Testis (tissue), 5 donors: ENCODE measurements at places on chromosomes 6 and 20. TPM values are rescaled to one million over a fixed set of nuclear protein-coding genes. Genes with fewer than 3 reads are reported as not detected.

DNA sequence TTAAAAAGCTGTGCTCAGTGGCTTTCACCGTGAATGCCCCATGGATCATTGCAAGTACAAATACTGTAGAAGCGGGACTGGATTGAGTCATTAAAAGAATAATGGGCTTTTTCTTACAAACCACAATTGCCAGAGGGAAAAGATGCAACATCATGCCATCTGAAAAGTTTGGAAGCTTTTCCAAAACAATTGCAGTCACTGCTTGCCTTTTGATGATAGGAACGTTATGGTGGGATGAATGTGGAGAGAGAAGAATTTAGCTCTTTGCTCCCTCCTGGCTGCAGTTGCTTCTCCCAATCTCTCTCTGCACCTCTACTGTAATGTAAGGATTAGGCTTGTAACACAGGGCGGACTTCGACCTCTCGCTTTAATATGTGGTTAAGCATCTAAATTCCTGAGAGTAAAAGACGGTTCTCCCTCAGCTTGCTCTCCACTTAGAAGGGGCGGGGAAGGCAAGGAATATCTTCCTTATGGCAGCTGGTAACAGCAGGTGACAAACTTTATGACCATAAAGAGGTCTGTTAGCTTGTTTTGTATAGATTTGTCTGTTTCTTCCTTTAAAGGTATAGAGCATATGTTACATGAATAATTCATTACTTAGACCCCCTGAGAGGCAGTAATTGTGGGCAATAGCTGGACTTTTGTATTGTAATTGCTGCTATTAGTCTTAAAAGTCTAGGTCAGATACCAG is 376.1 kb downstream of the UTRN start:
- no peak for DNase-seq

DNA sequence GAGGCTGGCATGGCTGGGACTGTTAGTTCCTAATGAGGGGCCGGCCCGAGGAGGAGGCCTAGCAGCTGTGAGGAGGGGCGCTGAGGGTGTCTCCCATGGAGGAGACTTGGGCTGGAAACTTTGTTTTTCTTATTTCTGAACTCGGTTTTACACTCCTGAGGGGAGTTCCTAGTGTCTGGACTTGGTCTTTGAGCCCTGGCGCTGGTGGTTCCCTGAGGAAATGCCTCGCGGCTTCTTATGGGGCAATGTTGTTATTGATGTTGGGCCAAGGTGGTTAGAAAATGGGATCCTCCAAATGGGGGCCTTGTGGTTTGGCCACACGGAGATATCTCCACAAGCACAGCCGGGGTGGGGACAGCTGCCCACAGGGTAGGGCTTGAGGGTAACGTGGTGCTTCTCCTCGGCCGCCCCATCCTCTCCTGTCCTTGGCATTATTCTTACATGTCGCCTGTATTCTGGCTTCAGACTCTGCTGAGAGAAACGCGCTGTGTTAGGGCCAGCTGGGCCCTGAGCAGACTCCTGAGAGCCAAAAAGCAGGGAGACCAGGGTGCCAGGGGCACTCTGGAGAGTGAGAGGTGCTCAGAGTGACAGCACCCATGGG is 136.9 kb downstream of the FOXO3 start:
- no peak for DNase-seq

GRCh38 chr20:62792182-62792939 is 3.9 kb upstream of the MRGBP start:
- no peak for DNase-seq

DNA sequence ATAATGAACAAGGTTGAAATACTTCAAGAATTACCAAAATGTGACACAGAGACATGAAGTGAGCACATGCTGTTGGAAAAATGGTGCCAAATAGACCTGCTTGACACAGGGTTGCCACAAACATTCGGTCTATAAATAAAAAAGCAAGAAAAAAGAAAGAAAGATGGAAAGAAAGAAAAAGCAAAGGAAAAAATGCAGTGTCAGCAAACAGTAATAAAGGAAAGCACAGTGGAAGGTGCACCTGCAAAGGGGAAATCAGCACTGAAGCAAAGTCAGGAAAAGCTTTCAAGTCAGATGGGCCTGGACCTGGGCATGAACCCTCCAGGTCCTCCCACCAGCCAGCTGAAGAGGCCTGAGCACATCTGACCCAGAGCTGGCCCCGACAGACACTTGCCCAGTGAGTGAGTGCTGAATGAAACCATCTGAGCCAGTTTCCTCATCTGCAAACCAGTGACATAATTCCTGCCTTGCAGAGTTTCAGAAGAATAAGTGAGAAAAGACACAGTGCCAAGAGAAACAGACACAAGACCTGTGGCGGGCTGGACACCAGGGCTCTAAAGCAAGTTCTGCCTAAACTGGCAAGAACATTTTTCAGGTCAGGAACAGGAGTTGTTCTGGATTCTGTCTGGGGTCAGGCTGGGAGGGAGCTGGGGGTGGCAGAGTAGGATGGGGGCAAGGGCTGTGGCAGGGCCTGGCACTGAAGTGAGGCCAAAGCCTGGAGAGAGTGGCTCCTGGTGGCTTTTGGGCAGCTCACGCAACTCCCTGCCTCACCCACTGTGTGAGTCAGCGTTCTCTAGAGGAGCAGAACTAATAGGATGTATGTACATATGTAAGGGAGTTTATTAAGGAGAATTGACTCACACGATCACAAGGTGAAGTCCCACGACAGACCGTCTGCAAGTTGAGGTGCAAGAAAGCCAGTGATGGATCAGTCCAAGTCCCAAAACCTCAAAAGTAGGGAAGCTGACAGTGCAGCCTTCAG is 23.9 kb upstream of the MICB start:
- no peak for DNase-seq

DNA sequence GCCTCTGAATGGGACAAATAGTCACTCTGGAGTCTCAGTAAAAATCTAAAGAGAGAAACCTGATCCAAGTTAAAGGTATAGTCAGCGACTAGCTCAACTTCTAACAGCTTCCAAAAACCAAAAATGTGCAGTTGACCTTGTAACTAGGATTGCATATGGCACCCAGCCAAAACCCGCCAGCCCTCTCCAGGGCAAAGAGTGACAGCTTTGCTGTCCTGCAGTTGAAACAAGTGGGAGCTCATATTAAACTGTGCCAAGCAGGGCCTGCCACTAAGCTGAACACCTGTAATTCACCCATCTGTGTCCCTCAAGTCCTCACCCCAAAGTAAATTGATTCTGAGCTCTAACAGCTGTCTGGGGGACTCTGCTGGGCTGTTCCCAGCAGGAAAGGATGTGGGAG is 695.3 kb downstream of the MAFB start:
- peak; percentile 15 for DNase-seq

DNA sequence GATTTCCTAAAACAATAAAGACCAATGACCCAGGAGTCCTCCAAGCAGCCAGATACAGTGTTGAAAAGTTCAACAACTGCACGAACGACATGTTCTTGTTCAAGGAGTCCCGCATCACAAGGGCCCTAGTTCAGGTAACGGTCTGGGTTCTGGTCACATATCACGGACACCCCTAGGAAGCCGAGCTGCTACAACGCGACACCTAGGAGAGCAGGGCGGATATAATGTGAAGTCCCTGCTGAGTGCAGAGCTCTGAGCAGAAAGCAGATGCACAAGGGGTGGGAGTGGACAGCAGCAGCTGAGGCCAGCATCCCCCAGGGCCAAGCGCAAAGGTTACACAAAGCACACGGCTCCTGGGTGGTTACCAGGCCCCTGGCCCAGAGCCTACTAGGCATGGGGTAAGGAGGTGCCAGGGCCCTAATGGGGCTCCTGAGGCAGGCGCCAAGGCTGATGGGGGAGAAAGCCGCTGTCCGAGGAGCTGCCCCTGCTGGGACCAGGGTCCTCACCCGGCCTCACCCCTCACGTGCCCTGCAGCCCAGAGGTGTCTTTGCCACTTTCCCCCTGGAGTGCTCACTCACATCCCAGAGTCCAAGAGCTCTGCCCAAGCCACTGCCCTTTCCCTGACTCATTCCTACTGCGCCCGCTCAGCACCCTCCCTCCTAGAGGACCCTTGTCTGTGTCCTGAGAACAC is 8.4 kb downstream of the CST7 start:
- DNase-seq, result no peak

DNA sequence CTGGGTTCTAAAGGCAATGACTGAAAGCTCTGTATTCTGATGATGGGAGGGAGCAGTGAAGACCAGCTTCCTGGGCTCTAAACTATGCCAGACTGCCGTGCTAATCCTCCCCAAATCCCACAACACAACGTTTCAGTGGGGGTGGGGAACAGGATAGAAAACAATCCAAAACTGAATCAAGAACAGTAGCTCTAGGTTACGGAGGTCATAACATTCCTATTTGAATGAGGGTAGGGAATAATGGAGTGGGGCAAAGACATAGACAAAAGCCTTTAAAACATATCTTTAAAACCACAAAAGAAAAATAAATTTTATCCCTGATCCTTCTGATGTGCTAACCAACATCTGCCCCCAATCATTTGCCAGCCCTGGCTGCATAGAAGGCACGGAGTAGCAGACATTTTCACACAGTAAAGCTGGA is 7.8 kb downstream of the USP49 start:
- DNase-seq, result no peak

GRCh38 chr6:80364149-80364548 is 257.7 kb downstream of the BCKDHB start:
- DNase-seq, result no peak

GRCh38 chr20:23235173-23236027 is 115.2 kb upstream of the NXT1 start:
- peak; percentile 84 for DNase-seq

- DNase-seq, result no peak
These were observed 5.1 kb downstream of the SOX4 start for GRCh38 chr6:21598674-21599023.

The KIAA1586 gene
- 6.7 TPM for polyA plus RNA-seq

The HEBP2 gene
- polyA plus RNA-seq, result 11.4 TPM

The BPI gene
- 29.0 TPM for polyA plus RNA-seq

The ADGRG6 gene
- 5.1 TPM for polyA plus RNA-seq

The FIG4 gene
- polyA plus RNA-seq, result 16.8 TPM
